Stimulated activated CD4-positive, alpha-beta T cell treated with anti-CD3 and anti-CD28 coated beads, Interleukin-4, amount 100 ng/mL, for 1 hour (primary cell): ENCODE measurements at places on chromosomes 2 and 18.
A peak's percentile ranks its signal among the peaks of the same experiment; 100 is the strongest.

GRCh38 chr2:223114170-223114569 is 62.2 kb downstream of the KCNE4 start:
- DNase-seq: no peak

DNA sequence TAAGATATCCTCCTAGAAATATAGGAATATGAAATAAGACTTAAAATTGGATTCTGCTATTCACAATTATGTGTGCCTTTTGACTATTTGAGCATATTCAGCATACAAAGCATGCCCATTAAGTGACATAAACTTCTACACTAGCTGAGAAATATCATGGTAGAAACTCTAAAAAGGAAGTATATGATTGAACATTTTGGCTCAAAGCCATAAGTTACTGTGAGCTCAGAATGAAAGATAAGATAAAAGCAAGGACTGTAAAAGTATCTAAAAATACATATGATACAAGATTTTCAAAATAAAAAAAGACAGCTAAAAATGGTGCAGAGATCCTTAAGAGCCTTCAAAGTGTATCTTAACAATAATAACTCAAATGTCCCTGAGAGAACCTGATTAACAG is 340.5 kb upstream of the SLC39A10 start:
- no peak for DNase-seq

DNA sequence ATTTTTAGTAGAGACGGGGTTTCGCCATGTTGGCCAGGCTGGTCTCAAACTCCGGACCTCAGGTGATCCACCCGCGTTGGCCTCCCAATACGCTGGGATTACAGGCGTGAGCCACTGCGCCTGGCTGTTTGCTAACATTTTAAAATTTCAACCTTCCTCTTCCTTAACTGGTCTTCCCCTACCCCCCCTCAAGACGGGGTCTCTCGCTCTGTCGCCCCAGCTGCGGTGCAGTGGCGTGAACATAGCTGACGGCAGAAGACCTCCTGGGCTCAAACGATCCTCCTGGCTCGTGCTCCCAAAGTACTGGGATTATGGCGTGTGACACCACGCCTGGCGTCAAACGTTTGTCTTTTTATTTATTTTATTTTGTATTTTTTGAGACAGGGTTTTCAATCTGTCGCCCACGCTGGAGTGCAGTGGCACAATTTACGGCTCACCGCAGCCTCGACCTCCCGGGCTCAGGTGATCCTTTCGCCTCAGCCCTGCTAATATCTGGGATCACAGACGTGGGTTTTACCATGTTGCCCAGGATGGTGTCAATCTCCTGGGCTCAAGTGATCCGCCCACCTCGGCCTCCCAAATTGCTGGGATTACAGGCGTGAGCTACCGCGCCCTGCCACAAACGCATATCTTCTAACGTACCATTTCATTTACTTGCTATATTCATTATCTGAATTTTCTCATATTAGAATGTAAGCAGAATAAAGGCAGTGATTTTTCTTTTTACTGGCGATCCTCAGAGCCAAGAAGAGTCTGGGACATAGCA is 984 bp upstream of the MSH2 start:
- no peak for DNase-seq

- DNase-seq: no peak
These were observed 234.6 kb upstream of the RAB12 start for GRCh38 chr18:8374676-8375075.

DNA sequence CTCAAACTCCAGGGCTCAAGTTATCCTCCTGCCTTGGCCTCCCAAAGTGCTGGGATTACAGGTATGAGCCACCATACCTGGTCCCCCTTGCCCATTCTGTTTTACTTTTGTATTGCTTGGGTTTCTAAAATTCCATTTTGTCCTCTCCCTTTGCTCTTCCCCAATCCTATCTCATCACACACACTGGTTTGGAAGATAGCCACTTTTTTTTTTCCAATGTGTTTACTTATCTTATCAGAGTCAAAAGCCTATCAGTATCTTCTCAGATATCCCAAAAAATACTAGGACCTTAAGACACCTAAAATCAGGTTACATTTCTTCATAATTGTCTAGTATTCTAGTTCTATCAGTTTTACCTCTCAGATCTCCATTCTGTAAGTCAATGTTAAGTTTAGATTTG is 56.1 kb downstream of the MSH2 start:
- no peak for DNase-seq

- peak; percentile 20 for DNase-seq
These were observed 12.7 kb downstream of the DGUOK start for GRCh38 chr2:73939419-73939818.

- DNase-seq: no peak
These were observed 32.9 kb downstream of the ROCK2 start for GRCh38 chr2:11311543-11311942.

DNA sequence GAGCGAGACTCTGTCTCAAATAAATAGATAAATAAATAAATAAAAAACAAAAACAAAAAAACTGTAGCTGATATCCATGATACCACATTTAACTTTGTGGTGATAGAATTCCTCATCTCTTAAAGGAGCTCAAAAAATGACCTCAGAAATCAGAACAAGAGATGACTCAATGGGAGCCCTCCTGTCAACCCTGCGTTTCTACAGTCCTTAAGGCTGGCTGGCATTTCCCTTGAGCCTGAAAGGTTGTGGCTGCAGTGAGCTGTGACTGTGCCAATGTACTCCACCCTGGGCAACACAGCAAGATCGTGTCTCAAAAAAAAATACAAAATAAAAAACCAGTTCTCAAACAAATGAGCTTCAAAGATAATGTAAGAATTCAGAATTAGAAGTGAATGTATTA is 40.4 kb downstream of the CHST9 start:
- DNase-seq: no peak

GRCh38 chr18:21680161-21680560 is 24.4 kb downstream of the ABHD3 start:
- DNase-seq: no peak

GRCh38 chr18:69697689-69698088 is 250.0 kb downstream of the CD226 start:
- no peak for DNase-seq

- no peak for DNase-seq
These were observed 4.8 kb downstream of the REG1A start for GRCh38 chr2:79124907-79125720.

- DNase-seq: no peak
These were observed 266.7 kb downstream of the AFF3 start for GRCh38 chr2:99875627-99876201.

GRCh38 chr2:12488352-12489318 is 228.1 kb upstream of the TRIB2 start:
- peak; percentile 35 for DNase-seq

DNA sequence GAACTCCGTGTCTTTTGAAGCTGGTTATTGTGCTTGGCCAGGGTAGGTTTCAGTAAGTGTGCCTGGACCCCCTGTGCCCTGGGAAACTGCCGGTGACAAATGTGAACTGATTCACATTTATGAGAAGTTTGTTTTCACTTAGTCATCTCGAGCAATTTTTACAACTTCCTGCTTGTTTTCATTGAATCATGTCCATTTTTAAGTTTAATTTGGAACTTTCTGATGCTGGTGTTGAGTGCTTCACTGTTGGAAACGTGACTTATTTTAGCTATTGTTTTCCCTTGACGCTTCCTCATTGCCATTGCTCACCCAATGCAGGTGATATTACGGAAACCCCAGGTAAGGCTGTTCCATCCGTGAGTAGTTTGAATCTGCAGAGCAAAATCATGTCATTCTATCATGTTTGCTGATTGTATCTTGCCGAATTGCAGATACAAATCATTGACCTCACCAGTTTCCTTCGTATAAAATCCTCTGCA is 97.2 kb downstream of the RTN4 start:
- DNase-seq: no peak

DNA sequence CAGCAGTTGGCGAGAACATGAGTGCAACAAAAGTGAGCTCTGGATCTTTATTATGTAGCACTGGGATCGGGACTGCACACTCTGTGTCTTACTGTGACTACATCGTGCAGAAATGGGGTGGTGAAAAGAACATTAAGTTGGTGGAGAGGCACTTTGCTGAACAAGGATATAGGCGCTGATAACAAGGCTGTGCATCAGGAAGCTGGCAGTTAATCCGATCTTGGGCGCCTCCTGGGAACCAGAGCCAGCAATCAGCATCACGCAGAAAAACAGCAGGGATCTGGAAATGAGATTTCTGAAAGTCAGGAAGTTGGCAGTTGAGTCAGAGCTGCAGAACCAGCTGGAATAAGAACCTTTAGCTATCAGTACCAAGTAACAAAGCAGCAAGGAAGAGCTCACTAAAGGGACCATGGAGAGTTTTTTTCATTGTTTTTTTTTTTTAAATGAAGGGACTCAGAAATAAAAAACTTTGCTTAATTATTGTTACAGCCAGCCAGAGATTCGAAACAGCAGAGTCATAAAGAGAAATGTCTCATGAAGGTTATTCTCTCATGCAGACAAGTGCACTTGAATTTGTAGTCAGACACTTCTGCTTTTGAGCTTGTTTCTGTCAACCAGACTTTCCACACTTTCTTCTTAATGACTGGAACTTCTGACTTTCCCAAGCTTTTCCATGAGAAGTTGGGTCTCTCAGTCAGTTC is 22.8 kb upstream of the MYO3B start:
- no peak for DNase-seq

- DNase-seq: no peak
These were observed 277.0 kb downstream of the ICOS start for GRCh38 chr2:204213588-204213987.

GRCh38 chr18:62763101-62763521 is 47.8 kb downstream of the PHLPP1 start:
- no peak for DNase-seq

GRCh38 chr18:63592471-63592870 is 5.3 kb downstream of the SERPINB13 start:
- DNase-seq: no peak

DNA sequence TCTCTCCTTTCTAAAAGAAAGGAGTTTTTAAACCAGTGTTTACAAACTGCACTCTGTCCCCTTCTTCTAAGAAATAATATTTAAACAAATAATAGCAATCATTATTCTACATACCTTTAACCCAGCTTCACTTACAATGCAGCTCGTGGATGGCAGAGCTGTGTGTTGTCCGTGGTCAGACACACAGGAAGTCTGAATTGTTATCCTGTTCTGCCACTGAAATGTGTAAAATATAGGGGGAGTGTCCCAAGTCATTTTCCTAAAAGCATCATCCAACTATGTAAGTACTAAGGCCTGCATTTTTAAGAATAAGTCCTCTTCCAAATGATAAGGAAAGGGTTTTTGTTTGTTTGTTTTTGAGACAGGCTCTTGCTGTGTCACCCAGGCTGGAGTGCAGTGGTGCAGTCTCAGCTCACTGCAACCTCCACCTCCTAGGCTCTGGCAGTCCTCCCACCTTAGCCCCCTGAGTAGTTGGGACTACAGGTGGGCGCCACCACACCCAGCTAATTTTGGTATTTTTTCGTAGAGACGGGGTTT is 2.7 kb upstream of the PPP4R1 start:
- no peak for DNase-seq

DNA sequence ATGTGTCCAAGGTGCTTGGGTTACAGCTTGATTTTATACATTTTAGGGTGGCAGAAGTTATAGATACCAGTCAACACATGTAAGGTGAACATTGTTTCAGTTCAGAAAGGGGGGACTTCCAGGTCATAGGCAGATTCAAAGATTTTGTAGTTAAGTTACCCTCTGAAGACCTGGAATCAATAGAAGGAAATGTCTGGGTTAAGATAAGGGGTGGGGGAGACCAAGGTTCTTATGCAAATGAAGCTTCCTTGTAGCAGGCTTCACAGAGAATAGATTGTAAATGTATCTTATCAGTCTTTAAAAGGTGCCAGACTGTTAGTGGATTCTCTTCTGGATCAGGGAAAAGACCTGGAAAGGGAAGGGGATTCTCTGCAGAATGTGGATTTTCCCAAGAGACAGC is 42.4 kb downstream of the BMPR2 start:
- DNase-seq: no peak

DNA sequence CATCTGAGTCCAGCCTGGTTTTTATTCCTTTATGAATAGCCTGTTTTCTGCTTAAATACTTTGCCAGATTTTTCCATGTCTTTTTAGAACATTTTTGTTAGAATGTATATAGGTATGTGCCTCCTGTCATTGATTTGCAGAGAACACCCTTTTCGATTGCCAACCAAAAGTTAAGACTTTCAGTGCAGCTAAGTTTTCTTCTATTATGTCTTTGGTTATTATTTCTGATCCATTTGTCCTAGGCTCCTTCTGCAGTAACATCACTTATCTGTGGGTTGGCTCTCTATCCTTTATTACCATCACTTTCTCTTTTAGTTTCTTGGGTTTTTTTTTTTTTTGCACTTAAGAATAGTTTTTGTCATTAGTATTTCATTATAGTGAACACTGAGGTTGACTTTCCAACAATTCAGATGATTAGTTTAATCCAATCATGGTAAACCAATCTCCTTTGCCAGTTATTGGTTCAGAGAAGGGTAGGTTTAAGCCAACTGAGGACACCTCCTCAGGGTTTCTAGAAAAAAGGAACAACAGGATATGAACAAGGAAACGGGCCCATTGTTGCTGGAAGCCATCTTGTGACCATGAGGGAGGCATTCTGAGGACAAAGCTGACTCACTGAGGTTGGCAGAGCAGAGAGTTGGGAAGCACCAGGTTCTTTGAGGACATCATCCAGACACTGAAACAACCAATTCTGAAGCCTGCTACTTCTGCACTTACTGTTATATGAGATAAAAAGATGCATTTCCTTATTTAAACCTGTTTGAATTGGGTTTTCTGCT is 37.9 kb upstream of the GBX2 start:
- DNase-seq: no peak

DNA sequence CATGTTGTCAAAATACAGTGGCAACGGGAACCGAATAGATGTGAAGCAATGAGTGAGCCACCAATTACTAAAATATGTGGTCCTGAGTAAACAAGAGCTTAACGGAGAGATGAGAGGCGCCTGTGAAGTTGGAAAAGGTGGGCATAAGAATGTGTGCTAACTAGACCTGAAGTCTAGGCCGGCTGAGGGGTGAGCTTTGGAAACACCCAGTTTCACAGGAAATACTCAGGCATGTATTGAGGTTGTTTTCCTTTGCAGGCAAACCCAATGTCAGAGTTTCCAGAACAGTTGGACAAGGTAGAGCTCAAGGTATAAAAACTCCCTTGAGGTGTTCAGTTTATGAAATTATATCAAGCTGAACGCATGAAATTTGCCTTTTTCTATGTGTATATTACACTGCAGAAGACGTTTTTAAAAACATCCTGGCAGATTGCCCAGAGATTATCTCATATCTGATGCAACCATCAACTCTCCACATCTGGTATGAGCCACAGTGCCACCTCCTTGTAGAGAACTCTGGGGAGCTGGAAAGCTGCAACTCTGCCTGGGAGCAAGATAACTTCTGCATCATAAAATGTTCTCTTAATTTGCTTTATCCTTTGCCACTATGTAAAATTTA is 3.9 kb upstream of the WDSUB1 start:
- no peak for DNase-seq

GRCh38 chr2:24490181-24490689 is 819 bp upstream of the NCOA1 start:
- no peak for DNase-seq

- no peak for DNase-seq
These were observed 498.7 kb upstream of the RAB6C start for GRCh38 chr2:129480790-129481189.

DNA sequence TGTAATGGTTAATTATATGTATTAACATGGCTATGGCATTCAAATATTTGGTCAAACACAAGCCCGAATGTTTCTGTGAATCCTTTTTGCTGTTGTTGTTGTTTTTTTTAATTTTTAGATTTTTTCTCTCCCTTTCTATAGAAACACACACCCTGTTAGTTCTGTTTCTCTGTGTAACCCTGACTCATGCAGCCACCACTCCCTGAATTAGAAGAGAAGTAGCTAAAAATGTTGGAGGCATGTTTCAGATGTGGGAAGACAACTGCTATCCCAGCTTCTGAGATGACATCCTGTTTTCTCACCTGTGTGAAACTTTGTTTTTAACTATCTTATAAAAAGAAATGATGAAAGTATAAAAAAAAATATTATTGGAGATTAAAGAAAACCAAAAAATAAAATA is 219.6 kb upstream of the RGPD4 start:
- DNase-seq: no peak
